ENCODE measurements at places on chromosomes 4 and X. TPM values are rescaled to one million over a fixed set of nuclear protein-coding genes. Genes with fewer than 3 reads are reported as not detected.

DNA sequence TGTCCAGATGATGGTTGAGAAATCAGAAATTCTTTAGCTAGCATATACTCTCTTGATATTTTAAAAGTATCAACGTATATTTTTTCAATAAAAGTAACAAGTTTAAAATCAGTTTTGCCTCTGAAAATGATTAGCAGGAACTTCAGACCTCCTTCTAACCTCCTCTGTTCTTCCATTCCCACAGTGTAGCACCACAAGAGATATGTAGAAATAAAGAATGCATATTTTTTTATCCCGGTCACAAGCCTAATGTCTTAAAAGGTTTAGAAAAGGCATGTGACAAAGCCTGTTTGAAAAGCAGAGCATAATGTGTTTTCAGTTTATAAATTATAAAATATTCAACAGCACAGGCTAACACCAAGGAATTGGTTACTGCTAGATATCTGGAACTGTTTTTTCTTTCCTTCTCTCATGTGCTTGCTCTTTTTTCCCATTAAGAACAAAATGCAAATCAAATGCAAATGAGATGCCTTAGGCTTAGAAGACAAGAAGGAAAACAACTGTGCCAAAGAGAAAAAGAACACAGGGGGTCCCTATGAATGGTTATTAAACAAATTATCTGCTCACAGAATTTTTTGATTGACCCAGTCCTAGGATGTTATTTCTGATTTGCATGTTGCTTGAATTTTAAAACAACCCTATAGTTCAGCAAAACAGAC, 351.7 kb upstream of the FAM241A start:
- no peak for DNase-seq

- no peak for DNase-seq
Measured at GRCh38 chrX:95040104-95040503, 1366.1 kb downstream of the FAM133A start.

DNA sequence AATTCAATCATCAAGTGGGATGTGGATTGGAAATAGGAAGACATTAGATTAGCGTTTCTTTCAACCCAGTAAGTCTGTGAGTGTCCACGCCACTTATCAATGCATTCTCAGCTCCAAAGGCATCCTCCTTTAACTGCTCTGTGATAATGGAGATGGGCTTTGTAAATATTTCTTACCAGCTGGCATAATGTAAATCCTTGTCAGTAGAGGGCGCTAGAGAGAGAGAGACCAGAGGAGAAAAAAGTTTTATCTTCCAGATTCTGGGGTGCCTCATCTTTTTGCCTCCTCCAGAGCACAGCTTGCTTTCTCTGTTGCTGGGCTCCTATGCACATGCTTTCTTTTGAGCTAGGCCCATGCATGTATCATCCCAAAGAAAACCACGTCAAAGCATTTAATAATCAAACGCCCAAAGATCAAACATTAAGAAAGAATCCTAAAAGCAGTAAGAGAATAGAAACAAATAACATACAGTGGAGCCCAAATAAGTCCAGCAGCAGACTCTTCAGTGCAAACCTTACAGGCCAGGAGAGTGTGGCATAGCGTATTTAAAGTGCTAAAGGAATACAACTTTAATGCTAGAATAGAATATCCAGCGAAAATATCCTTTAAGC, 9.6 kb upstream of the MTMR1 start:
- no peak for DNase-seq

DNA sequence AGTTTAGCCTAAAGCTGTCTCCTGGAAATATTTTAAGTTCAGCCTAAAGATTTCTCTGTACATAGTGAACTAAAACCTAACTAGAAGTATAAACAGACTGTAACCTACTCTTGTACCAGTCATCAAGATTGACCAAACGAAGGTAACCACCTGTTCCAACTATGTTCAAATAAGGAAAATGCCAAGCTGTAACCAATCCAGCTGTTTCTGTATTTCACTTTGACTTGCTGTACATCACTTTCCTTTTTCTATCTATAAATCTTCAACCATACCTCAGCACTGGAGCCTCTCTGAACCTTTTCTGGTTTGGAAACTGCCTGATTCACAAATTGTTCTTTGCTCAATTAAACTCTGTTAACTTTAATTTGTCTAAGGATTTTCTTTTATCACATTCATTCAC, 3.1 kb upstream of the CYSLTR1 start:
- DNase-seq: no peak

DNA sequence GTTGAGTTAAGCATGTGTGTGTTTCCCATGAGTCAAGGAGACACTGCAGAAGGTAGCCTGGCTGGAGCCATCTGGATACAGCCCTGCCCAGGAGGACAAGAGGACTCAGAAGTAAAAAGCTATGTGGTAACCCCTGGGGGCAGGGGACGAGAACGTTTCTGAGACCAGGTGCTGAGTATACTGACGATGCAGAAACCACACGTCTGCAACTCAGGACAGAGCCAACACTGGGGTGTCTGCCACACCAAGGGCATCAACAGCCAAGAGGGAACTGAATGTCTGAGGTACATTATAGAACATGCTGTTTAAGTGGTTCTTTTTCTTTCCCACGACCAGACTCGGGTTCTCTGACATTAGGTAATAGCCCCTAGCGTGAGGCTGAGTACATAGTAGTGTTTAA, 94.1 kb upstream of the GPR34 start:
- DNase-seq: no peak

GRCh38 chr4:182530451-182530850, 287.2 kb downstream of the TENM3 start:
- no peak for DNase-seq

The STOX2 gene
- total RNA-seq: 2.7 TPM

Data from left colon (tissue), 2 donors.